ENCODE measurements at places on chromosomes 6 and 20.

DNA sequence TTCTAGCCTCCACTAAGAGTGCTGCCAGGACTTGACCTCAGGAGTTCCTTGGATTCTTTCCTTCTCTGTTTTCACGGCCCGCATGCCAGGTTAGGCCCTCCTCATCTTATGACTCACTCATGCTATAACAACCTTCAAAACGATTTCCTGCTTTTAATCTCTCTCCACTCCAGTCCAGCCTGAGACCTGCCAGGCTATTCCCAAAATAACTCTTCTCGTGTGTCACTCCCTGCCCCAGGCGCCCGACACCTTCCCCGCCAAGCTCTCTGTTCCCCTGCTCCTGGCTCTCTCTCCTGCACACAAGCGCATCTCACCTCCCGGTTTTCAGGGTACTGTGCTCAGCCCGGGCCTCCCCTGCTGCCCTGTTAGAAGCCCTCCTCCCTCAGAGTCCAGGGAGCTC is 64.1 kb upstream of the RPS6KA2 start:
- no peak for DNase-seq

DNA sequence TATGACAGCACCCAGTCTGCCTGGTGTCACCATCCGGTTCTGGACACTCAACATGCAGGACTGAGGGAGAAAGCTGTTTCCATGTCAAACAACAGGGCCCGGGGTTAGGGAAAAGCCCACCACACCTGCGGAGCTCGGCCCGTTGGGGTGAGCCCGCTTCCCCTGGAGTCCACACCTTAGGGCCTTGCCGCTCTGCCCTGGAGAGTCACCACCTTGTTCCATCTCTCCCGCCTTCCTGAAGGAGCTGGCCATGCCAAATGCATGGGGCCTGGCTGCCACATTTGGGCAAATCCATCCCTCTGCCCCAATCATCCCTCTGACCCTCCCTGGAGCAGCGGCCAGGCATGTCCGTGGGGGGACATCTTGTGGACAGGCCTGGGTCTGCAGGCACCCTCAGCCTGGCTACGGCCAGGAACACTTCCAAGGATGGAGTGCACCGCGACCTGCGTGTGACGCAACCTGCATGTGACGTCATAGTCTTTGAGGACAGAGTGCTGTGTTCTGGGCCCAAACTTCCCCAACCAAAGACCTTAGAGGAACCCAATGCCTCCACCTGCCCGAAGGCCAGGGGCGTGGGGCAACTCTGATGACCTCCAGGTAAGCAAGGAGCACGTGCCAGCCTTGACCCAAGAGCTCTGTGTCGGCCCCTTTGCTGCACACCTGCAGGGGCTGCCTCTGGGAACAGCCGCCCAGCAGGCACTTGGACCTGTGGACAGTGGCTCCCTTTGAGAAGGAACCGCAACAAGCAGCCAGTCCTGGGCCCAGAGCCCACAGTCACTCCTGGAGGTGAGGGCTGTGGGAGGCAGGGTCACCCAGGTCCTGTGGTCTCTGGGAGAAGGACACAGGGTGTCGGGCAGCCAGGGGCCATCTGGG is 1.7 kb downstream of the CABLES2 start:
- peak; percentile 49 for DNase-seq

- no peak for DNase-seq
These were observed 19.6 kb downstream of the ADGRG6 start for GRCh38 chr6:142321451-142321850.

DNA sequence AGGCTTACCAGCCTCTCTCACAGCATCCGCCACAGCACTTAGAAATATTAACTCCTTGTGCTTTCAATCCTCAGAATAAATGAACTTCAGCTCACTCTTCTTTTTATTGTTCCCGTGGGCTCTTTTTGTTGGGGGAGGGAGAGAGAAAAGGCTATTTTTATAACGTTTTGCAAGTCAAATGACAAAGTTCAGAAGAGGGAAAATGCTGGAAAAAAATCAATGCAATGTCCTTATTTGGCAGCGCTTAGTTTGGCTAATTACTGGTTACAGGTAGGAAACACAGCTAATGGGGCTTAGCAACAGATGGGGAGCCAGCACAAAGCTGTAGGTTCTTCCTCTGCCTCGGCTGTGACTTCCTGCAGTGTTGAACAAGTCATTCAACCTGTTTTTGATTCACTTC is 1067.0 kb upstream of the MAP3K7 start:
- peak; percentile 59 for DNase-seq

DNA sequence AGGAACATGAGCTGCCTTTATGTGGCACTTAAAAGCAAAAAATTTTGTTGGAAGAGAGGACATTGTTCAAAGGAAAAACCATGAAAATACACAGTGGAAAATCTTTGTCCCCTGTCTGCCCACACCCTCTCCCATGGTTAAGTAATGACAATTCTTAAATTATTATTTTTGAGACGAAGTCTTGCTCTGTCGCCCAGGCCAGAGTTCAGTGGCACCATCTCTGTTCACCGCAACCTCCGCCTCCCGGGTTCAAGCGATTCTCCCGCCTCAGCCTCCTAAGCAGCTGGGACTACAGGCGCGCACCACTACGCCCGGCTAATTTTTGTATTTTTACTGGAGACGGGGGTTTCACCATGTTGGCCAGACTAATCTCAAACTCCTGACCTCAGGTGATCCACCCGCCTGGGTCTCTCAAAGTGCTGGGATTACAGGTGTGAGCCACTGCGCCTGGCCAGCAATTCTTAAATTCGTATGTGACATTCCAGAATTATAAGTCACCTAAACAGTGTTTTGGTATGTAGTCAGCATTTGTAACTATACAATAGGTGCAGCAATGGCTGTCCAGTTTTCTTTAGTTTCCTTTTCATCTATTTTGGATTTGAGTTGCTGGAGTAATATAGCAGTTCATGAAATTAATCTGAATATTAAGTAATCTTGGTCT is 636 bp upstream of the SSR1 start:
- DNase-seq, result no peak

DNA sequence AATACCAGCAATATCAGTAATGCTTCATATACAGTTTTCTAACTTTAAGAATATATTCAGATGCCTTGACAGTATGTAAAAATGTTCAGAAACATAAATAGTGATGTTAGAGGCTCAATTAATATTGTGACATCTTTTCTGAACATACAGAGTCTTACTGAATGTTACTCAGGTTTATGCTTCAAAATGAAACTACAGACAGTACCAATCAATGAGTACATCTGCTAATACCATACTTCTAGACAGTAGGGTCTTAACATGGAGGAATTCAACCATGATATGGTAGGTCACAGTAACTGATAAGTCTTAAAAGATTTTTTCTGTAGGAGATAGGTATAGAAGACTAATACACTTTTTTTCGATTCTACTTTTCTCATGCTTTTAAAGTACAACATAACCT is 8.3 kb downstream of the GCLC start:
- DNase-seq, result no peak

GRCh38 chr6:120484146-120484545 is 850.1 kb downstream of the TBC1D32 start:
- no peak for DNase-seq

GRCh38 chr20:59804347-59804746 is 129.1 kb downstream of the SYCP2 start:
- DNase-seq, result no peak

GRCh38 chr20:56391037-56391436 is 978 bp downstream of the AURKA start:
- DNase-seq, result no peak

GRCh38 chr20:20525756-20526155 is 157.9 kb downstream of the INSM1 start:
- DNase-seq, result peak; percentile 77

DNA sequence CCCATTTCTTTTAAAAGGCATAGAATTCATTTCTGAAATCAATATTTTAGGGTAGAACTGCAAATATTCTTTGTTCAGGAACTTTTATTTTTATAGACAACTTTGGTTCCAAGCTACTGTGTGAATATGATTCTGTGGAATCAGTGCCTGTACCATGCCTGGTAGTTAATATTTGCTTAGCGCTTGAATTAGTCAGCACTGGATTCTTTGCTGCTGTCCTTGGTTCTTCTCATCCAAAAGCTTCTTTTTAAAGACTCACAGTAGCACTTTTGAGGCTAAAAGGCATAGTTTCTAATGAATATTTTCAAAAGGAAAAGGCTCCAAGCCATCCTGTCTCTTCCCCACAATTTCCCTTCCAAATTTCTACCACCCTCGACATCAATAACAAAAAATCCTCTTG is 109.5 kb downstream of the SLC35F1 start:
- DNase-seq, result no peak

- DNase-seq, result no peak
These were observed 9.7 kb downstream of the MDC1 start for GRCh38 chr6:30707281-30707850.

GRCh38 chr20:33093582-33093981 is 14.1 kb downstream of the BPIFB4 start:
- no peak for DNase-seq

GRCh38 chr6:84775751-84776150 is 11.4 kb upstream of the TBX18 start:
- peak; percentile 3 for DNase-seq

DNA sequence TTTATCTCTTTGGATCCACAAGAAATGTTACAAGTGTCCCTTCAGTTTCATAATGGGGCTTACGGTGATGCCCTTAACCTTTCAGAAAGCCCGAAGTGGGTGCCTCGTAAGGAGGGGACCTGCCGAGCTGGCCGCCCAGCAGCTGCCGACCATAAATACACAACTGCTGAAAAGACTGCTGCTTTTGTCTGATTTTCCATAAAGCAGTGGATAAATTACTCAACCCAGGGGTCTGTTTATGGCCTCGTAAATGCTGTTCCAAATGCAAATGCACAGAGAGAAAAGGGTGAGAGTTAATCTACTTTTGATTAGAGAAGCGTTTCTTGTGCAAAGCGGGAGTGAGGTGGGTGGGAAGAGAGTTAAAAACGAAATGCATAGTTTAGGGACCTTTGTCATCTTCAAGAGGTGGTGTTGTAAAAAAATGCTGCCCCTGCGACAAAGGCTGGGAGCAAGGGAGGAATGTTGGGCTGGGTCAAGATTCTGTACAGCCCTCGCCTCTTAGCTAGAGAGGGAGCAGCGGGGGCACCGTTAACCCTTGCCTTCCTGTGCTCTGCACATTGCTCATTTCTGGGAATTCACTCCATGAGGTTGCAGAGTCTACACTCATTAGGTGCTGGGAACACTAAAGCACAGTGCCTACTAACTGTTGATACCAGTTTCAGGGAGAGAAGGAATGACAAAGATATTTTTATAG is 112.0 kb upstream of the MTHFD1L start:
- peak; percentile 67 for DNase-seq

- no peak for DNase-seq
These were observed 53.0 kb downstream of the CDK5RAP1 start for GRCh38 chr20:33348136-33348937.

GRCh38 chr6:57302477-57302876 is 15.0 kb upstream of the PRIM2 start:
- DNase-seq, result no peak

- DNase-seq, result peak; percentile 71
These were observed 50.2 kb downstream of the IYD start for GRCh38 chr6:150418827-150419594.

GRCh38 chr20:57860576-57860975 is 150.8 kb upstream of the PMEPA1 start:
- no peak for DNase-seq

DNA sequence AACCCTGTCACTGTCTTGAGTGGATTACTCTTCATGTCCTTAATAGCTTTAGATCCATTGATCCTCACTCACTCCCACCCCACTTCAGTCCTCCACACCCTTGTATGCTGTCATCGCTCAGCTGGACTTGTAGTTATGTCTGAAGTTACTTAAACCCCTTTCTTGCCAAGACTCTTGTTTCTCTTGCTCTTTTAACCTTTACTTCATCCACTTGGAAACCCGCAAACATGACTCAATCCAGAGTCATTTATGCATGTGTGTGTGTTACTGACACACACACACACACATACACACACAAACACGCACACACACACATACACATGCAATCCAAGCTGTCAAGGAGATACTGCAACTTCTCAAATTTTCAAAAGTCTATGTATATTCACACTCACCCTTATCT is 341.8 kb downstream of the SYNE1 start:
- DNase-seq, result no peak

DNA sequence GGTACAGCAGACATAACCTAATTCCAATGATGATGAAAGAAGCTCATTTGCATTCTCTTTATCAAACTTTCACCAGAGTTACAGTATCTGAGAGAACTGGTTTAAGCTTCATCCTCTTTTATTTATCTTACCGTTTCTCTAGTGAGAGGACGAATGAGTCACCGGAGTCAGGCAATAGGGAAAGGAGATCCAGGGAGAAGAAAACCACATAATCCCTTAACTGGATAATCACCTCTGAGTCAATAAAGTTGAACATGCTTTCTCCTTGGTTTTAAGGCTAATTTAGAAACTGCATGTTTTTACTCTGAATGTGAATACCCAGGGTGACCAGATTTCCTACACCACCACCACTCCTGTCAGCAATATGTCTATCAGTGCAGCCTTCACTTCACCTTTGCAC is 313.7 kb upstream of the TBX18 start:
- DNase-seq, result no peak

GRCh38 chr6:107493158-107494057 is 3.5 kb downstream of the SOBP start:
- peak; percentile 72 for DNase-seq

DNA sequence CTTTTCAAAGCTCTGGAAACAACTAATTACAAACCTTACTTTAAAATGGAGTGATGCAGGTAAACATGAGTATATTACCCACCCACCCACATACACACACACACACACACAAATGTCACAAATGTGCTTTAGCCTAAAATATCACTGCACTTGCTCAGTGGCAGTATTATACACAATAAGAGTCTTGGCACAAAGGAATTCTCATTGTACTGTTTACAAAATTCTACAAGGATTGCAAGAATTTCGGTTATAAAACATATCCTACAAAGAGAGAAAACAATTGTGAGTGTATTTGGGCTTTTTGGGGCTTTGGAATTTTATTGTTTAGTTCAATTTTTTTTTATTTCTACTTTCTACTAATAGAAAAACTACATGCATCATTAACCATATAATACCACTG is 113.2 kb upstream of the BEND6 start:
- DNase-seq, result no peak

DNA sequence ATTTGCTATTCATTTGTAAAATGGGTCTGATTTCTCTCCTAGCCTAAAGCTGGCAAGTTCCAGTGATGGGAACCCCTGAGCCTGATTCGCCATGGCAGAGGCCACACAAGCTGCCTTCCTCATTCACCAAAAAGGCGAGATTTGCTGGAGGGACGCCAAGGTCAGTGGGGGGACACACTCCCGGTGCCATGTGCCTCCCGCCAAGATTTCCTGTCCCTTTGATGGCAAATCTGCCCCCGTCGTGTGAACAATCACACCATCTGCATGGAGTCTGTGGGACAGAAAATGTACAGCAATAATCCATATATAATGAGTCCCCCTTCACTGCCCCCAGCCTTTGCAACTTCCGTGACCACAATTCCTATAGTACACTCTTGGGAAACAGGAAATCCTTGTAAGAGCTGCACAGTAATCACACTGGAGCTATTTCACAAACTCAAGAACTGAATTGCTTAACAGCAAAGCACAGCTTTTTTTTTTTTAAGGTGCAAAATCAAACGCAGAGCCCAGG is 15.7 kb upstream of the IGF2R start:
- DNase-seq, result peak; percentile 84

GRCh38 chr6:56091159-56091869 is 156.1 kb downstream of the COL21A1 start:
- DNase-seq, result no peak
